Posterior vena cava (tissue), 2 donors: ENCODE measurements at places on chromosomes 2 and 18.

DNA sequence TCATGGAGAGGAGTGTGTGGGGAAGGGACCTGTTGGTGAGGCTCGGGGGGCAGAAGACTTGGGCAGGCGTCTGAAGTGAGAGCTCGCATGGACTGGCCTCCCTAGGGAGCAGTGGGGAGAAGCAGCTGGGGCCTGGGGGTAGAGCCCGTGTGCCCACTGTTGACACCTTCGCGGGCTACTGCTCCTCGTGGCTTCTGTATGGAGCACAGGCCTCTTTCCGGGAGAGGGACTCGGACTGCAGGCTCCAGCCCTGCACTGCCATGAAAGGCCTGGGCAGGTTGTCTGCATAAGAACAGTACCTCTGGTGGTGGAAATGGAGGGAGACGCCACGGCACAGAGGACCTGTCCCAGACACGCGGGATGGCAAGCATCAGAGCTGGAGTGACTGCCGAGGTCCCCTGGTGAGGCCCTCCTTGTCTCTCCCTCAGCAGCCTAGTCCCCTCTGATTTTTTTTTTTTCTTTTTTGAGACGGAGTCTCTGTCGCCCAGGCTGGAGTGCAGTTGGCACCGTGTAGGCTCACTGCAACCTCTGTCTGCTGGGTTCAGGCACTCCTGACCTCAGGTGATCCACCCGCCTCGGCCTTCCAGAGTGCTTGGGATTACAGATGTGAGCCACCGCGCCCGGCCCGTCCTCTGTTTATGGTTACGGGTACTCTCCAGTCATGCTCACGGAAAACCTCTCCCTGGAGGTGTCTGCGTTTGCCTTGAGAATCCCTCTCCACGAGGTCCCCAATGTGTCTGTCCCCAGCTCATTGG lies 44.7 kb upstream of the PTMA start:
- DNase-seq = no peak

DNA sequence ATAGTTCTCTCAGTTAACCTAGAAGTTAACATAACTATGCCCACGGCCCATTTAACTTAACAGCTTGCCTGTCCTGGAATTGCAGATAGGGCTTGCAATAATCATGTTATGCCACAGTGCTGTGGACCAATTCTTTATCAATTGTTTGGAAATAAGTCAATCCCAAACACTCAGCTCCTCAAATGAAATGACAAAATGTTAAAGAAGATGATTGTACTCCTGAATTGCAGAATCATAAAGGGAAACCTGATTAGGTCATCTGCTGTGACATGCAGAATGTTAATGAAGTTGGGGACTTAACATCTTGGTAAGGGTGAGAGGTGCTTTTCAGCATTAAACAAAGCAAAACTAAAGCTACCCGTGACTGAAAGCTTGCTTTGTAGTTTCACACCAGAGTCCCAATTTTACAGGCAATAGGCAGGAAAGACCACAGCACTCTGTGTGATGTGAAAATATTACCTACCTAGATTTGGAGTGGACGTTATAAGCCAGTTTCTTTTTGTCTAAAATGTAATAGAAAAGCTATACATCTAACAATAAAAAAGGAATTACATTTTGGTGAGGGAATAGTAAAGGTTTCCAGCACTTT lies 364.0 kb downstream of the GPD2 start:
- no peak for DNase-seq

DNA sequence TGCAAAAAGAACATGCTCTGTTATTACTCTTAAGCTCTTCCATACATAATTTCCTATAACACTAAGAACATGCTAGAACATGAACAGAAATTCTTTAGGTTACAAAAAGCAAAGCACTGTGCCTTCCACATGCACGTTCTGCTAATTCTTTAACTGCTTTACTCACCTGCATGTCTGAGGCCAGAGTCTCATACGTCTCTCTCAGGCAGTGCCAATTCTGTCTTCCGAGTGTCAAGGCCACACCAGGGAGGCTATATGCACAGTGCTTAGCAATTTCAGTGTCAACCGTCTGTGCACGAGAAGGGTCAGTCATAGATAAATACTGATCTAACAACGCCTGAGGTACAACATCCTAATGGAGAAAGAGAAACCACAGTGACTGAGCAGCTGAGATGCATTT lies 55.1 kb downstream of the PPP4R1 start:
- DNase-seq = no peak

DNA sequence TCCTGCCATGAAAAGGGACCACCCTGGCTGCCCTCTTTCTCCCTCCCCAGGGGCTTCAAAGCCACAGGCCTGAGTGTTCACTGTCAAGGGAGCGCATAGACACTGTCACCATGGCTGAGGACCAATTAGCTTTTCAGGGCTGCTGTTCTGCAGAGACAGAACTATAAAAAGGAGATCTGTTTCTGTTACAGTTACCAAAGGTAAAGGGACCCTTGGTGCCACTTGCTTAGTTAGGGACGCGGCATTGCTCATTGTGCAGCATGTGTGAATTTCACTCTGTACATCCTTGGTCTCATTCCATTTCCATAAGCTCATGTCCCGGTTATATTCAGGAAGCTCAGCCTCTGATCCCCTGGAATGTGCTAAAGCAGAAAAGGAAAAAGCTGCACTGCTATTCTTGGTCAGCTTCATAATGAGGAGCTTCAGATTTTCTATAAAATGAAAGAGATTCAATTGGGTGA lies 55.5 kb upstream of the RNF152 start:
- DNase-seq = no peak

- DNase-seq = no peak
Observed at GRCh38 chr2:45382744-45383143, 228.3 kb downstream of the SRBD1 start.

DNA sequence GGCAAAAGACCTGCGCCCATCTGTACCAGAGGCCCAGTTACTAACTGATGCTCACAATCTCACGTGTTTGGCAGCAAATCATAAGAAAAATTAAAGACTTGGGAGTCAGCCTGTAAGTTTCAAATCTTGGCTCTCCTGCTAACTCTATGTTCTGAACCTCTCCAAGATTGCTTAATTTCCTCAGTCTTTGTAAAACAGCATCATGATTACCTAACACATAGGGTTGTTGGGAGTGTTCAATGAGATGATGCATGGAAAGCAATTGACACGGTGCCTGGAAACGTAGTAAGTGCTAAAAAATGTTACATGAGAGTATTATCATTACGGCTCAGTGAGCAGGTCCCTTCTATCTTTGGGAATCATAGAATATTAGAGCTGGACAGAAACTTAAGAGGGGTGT lies 497.6 kb upstream of the TCF4 start:
- no peak for DNase-seq

- DNase-seq = no peak
Observed at GRCh38 chr2:14650066-14650465, 17.5 kb downstream of the LRATD1 start.

- no peak for DNase-seq
Observed at GRCh38 chr2:186889101-186889879, 40.3 kb upstream of the ZSWIM2 start.

- no peak for DNase-seq
Observed at GRCh38 chr18:44080054-44080453, 600.6 kb upstream of the SETBP1 start.

DNA sequence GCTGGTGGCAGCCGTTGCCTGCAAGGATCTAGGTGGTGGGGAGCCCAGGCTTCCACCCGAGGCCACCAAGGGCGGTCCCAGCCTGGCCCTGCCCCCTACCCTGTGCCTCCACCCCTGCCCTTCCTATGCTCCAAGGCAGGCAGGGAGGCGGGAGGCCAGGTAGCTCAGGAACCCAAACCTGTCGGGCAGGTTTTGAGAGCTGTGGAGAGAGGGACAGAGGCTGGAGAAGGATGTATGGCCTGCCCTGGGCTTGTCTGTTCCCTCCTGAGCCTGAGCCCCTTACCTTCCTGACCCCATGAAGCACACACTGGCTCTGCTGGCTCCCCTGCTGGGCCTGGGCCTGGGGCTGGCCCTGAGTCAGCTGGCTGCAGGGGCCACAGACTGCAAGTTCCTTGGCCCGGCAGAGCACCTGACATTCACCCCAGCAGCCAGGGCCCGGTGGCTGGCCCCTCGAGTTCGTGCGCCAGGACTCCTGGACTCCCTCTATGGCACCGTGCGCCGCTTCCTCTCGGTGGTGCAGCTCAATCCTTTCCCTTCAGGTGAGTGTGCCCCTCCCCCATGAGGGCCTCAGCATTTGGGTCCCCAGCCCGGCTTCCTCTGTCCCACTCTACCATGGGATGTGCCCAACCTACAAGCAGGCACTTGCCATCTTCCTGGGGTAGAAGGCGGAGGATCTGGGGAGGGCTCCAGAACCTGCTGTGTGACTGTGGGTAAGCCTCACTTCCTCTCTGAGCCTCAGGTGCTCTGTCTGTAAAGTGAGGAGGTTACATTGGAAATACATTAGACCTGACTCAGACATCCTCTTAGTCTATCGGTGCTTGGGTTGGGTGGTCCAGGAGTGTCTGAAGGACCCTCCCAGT lies at the start of gene PROM2:
PROM2 (plus strand) TSS at position 159 of the 860 bp plus-strand sequence; CDS start at position 296, 137 bp downstream.
- peak; percentile 73 for DNase-seq

- DNase-seq = no peak
Observed at GRCh38 chr2:44843641-44844310, 97.7 kb upstream of the SIX3 start.

DNA sequence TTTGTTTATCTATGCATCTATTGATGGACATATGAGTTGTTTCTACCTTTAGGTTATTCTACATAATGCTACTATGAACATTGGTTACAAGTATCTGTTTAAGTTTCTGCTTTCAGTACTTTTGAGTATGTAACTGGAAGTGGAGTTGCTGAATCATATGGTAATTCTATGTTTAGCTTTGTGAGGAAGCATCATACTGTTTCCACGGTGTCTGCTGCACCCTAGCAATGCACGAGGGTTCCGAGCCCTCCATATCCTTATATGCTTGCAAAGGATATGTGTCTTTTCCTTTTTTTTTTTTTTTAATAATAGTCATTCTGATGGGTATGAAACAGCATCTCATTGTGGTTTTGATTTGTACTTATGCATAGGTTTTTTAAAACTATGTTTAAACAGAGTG lies 83.7 kb downstream of the FMNL2 start:
- DNase-seq = no peak

GRCh38 chr2:169448316-169448715 lies 31.0 kb upstream of the BBS5 start:
- no peak for DNase-seq
